ENCODE measurements at places on chromosomes 2 and 18.

GRCh38 chr2:241191081-241191480, 2.6 kb downstream of the ANO7 start:
- DNase-seq: no peak

- DNase-seq: peak; percentile 86
Measured at GRCh38 chr2:235669269-235669831, 175.5 kb downstream of the AGAP1 start.

DNA sequence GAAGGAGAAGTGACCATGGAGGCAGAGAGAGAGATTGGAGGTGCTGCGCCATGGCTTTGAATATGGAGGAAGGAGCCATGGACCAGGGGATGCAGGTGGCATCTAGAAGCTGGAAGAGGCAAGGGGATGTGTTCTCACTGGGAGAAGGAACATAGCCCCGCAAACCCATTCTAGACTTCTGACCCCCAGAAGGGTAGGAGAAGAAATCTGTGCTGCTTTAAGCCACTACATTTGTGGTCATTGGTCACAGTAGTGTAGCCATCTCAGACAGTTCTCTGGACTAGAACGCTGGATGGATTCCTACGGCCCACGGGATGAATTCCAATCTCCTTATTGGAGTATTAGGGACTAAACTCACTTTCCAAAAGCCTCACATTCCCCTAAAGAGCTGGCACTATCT, 67.8 kb downstream of the PTGR3 start:
- no peak for DNase-seq

GRCh38 chr2:55152475-55153412, 79.3 kb downstream of the CLHC1 start:
- no peak for DNase-seq

GRCh38 chr2:71796174-71796593, 342.8 kb downstream of the DYSF start:
- no peak for DNase-seq

DNA sequence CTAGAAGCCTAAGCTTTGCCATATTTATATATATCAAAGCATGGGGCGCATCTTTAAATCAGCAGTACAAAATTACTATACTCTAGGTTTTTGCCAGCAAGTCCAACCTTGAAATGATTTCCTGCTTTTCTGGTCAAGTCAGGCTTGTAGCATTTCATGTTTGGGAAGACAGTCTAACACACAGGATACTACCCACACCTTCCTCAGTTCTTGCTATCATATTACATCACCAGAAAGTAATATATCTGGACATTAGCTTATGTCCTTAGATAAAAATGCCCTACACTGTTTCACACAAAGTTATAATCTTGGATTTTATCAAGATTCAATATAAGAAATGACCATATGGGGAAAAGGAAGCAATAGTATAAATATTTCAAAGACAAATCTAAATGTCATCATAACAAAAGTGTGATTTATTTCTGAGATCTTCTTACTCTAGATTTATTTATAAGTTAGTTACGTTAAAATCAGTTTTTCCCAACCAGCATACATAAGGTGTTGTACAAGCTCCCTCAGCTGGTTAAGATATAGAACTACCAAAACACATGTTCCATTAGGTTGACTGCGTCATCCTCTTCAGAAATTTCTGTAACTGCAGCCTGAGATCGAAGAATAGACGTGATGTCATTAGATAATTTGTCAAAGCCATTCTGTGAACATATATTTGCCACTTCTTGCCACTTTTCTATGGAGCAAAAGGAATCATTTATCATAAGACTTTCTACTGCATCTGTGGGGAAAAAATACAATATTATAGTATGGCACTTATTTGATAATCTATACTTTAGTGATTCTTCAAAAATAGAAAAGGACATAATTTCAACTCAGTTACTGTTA, 56.6 kb downstream of the CLHC1 start:
- DNase-seq: peak; percentile 67

GRCh38 chr2:215511454-215512346, 75.8 kb upstream of the FN1 start:
- DNase-seq: no peak

GRCh38 chr2:164589522-164589921, 31.8 kb downstream of the GRB14 start:
- DNase-seq: no peak

DNA sequence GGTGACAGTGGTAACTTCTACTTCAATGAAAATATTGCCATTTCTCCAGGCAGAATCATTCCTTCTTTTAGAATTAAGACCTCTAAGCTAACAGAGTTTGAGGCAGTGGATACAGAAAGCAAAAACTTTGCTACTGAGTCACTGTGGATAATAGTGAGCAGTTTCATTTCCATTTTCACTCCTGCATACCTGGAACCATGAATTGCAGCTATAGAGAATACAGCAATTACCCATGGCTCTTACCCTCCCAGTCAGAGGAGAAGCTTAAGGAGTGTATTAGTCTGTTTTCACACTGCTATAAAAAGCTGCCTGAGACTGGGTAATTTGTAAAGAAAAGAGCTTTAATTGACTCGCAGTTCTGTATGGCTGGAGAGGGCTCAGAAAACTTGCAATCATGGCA, 531.4 kb upstream of the CNTNAP5 start:
- no peak for DNase-seq

GRCh38 chr2:196463706-196464105, 175.8 kb upstream of the CCDC150 start:
- DNase-seq: no peak

- no peak for DNase-seq
Measured at GRCh38 chr18:61651145-61651879, 241.5 kb downstream of the RNF152 start.

DNA sequence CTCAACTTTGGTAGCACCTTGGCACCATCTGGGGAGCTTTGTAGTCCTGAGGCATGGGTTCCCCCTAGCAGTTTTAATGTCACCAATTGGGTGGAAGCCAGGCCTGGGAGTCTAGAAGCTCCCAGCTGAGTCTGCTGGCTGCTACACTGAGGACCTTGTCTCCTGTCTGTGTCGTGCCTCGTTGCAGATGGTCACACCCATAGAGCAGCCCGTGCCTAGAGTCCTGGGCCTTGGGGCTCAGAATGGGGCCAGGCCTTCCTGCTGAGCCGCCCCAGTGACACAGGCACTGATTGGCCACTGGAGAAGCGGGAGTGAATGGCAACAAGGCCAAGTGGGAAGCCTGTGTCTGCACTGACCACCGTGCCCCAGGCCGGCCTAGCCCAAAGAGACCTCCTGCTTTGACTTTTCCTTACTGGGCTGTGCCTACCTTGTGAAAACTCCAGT, 113.2 kb downstream of the SH3RF3 start:
- no peak for DNase-seq

Data from NCI-H774 (cell line).